ENCODE measurements at places on chromosomes 11 and 22.

GRCh38 chr11:63527667-63528066 is 8.9 kb upstream of the PLAAT4 start:
- no peak for DNase-seq

DNA sequence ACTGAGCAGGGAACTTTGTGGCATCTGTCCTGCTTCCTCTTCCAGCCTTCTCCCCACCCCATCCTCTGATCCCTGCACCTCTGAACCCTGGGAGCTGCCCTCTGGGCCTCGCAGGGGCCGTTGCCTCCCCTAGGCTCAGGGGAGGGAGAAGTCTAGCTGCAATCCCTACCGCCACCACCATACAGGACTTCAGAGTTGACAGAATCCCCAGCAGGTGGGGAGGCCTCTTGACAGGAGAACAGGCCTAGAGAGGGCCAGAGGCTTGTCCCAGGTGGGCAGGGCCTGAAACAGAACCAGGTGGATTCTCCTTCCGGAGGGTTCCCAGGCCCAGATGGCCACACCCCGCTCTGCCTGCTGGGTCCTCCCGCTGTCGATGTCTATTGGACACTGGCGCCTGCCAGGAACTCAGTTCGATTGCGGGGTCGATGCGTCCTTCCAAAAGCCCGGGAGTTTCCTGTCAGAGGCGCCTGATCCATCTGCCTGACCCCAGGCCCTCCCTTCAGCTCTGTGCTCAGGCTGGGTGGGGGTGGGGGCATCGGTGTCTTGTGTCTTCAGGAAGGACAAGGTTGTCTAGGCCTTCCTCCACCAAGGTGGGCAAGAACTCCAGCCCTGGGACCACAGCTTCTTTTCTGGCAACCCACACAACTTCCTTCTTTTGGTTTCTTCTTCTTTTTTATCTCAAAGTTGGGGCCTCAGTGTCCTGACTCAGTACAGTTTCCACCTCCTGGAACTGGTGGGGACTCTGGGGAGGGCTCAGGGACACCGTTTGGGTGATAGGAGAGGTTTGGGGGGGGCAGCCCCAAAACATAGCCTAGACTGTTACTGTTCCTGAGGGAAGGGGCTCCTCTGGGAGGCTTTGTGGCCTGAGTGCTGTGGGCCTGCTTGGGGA is 6.4 kb downstream of the STARD10 start:
- no peak for DNase-seq

GRCh38 chr11:14656536-14657457 is 13.2 kb downstream of the PDE3B start:
- DNase-seq: no peak

- no peak for DNase-seq
Observed at GRCh38 chr22:27438271-27438980, 363.1 kb downstream of the MN1 start.

DNA sequence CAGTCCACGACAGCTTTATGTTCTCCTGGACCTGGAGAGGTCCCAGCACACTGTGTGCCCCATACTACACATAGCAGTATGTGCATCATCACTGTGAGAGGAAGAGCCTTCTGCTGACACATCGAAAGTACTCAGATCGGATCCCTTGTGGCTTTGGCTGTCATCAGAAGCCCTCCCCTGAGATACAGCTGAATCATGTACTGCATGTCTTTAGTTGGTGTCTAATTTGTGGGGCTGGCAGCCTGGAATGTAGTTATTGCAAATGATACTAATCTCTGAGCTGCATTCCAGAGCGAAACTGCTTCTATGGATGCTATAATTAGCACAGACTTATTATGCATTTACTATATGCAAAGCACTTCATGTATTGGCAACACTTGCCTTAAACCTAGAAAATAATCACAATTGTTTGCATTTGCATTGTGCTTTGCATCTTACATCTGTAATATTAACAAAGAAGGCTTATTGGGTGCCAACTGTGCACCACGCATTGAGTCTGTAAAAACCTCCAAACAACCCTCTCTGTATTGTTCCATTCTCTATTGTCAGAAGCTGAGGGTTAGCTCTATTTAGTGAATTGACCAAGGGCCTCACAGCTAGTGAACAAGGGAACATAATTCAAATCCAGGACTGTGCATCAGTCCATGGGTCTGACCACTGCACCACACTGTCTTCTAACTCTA is 89.2 kb upstream of the CRTAM start:
- DNase-seq: peak; percentile 90

DNA sequence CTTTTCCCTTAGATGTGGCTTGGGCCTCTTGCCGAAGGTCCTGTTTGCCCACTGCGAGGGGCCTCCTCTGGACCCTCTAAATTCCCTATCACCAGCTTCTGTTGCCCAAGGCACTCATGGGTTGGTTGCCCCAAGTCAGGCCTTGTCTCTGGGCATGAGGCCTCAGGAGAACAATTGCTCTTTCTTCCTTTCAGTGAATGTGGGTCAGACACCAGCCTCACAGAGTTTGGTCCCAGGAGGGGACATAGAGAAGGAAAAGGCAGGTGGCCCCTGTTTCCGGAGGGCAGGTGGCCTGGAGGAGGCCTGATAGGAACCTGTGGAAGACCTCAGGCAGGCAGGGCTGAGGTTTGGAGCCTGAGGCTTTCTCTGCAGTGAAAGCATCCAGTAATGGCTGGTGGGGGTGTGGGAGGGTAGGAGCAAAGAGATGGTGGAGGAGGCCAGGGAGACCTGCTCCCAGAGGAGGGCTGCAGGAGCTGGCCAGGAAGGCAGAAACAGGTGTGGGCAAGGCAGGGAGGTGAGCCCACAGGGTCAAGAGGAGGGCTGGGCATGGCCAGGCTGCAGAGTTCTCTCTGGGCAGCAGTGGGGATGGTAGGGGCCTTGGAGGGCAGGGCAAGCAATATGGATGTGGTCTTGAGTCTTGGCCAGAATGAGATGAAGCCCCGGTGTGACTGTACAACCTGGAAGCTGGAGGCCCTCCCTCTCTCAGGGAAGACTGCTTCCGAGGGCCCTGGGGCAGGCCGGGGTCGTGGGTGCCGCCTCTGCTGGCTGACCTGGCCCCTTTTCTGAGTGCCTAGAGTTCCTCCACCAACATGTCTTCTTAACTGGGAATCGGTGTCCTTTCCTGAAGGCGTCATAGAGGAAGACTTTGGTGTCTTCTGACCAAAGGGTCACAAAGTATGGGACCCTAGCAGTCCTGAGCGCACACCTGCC is 28.0 kb upstream of the LMO1 start:
- no peak for DNase-seq

GRCh38 chr11:28231475-28231874 is 123.3 kb downstream of the METTL15 start:
- no peak for DNase-seq

GRCh38 chr11:76008474-76008873 is 193.5 kb downstream of the UVRAG start:
- no peak for DNase-seq

DNA sequence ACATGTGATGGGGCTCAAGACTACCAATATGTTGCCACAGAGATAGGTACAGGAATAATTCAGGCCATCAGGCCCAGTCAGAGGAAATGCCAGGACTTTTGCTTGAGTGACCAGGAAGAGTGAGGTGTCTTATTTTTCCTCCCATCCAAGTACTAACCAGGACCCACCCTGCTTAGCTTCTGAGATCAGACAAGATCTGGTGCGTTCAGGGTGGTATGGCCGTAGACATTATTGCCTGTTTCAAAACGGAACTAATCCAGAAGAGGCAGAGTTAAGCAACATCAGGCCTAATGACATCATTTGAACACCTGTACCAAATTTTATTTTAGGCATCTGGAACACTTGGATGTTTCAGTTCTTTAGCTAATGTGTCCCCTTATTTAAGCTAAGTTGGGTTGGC is 205.5 kb upstream of the POU2AF2 start:
- DNase-seq: no peak

- DNase-seq: no peak
Observed at GRCh38 chr11:85751724-85752123, 59.2 kb downstream of the SYTL2 start.

DNA sequence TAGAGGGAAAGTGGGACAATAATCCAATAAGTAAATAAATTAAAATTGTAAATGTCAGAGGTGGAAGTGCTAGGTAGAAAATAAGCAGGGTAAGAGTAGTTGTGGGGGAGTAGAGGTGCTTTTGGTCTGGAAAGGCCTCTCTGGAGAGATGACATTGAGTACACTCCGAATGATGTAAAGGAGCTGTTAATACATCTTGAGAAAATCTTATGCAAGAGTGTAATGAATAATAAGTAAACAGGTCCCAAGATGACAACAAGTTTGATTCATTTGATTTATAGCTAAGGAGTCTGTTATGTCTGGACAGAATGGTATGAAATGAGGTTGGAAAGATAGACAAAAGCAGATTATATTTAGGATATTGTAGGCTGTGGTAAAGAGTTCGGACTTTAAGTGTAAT is 87.5 kb downstream of the TMEM135 start:
- DNase-seq: no peak

DNA sequence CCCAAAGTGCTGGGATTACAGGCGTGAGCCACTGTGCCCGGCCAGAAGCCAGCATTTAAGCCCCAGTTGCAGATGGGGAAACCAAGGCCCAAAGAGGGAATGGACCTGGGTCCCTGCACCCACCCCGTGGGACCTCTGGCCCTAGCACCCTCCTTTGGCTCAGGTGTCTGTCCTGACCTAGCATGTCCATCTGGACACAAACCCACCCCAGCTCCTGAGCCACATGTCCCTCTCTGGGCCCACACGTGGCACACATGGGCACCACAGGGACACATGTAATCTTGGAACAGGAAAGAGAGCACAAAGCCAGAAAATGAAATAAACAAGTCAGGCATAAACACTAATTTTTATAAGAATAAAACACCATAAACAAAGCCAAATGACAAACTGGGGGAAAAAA is 9.6 kb downstream of the GGT5 start:
- no peak for DNase-seq

- DNase-seq: no peak
Observed at GRCh38 chr11:57424137-57424791, 2.7 kb downstream of the SLC43A3 start.

- no peak for DNase-seq
Observed at GRCh38 chr22:35961480-35962295, 66.9 kb downstream of the RBFOX2 start.

GRCh38 chr22:41223535-41223934 is 17.2 kb downstream of the CHADL start:
- no peak for DNase-seq

DNA sequence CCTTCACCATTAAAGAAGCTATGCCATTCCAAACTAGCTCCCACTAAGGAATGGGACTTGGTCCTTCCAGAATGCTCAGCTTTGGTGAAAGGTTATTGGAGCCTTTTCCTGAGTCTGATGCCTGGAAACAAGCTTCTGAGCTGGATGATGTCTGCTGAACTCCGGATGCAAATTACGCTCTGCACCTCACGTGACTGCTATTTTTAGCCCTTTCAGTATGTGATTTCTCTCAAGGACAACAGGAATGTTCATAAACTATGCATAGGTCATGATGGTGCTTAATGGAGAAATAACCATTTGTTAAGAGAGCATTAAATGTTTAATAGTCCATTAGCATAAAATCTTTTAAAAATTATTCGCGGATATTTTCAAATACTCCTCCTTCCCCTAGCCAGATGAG is 631.4 kb upstream of the KIRREL3 start:
- DNase-seq: no peak

- no peak for DNase-seq
Observed at GRCh38 chr11:78138291-78138690, 1.1 kb downstream of the ALG8 start.

DNA sequence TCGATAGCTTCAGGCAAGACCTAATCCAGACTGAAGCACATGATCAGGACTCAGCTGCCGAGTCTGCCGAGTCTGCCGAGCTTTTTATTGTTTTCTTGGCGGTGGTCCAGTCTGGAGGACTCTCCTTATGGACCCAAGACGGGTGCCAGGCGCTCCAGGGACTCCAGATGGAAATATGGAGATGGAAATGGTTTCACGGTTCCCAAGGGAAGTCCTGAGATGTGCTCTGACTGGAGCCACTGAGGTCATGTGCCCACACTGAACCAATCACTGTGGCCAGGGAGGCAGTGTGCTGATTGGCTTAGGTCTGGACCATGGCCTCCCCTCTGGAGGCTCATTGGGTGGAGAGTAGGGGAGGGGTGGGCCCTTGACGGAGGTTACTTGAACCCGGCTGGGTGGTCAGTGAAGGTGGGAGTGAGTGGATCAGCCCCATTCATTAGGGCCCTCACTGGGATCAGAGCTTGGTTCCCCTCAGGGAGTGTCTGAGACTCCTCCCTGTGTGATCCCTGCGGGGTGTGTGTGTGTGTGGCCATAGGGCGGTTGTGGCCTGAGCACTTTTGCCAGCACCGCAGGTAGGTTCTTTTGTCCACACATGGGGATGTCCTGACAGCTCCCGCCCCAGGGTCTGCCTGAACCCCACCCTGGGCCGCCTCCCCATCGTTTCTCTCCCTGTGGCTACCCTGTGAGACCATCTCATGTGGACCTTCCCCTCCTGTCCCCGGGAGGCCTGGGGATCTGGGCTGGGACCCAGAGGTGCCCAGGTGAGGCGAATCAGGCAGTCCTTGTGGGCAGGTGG is 14.0 kb downstream of the RPS6KA4 start:
- no peak for DNase-seq

- no peak for DNase-seq
Observed at GRCh38 chr11:97140885-97141494, 751.2 kb downstream of the JRKL start.

DNA sequence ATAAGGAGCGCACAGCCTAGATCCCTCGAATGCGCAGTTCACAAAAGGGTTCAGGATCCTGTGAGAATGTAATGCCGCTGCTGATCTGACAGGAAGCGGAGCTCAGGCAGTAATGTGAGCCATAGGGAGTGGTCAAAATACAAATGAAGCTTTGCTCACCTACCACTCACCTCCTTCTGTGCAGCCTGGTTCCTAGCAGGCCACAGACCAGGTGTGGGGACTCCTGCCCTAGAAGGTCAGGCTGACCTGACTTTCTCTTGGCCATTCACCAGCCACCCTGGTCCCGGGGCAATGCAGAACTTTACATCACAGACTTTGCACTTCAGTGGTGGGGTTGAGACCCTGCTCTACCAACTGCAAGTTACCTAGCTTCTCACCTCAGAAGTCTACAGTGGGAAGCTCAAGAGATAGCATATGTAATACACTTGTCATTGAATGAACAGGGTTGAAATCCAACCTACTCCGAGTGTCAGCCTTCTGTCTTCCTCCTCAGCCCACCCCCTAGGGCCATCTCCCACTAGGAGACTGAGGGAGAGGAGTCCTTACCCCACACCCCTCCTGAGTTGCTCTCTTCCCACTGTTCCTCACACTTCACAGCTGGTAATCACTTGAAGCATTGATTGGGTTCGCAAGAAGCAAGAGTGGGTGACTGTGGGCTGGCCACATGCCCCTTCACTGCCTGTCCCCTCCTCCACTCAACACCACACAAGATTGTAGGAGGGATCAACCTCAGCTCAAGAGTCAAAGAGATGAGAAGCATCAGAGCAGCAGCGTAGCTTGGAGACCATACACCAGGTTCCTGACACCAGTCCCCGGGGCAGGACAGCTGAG is 2.0 kb upstream of the KCNJ1 start:
- DNase-seq: no peak

DNA sequence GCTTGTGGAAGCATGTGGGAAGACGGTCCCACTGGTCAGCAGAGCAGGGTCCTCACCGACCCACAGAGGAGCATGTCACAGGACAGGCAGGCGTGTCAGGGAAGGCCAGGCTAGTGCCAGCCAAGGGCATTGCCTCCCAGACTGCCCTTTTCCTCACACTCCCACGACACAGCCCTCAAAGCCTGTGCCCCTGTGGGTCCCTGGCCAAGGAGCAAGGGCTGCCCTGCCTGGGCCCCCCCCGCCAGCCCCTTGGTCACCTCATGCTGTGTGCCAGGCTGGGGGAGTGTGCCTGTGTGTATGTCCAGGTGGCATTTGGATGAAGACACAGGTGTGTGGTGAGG is 74.7 kb downstream of the MED15 start:
- no peak for DNase-seq

All from non-pigmented ciliary epithelial cell (primary cell).